Right ventricle myocardium superior (tissue), 1 donor: ENCODE measurements at places on chromosomes 13 and 19. TPM values are rescaled to one million over a fixed set of nuclear protein-coding genes. Genes with fewer than 3 reads are reported as not detected.

GRCh38 chr13:42600943-42601342 lies 27.0 kb downstream of the TNFSF11 start:
- no peak for DNase-seq

GRCh38 chr13:30872685-30873461 lies 33.2 kb upstream of the MEDAG start:
- peak; percentile 47 for DNase-seq

GRCh38 chr13:89343165-89343564 lies 1672.0 kb downstream of the SLITRK5 start:
- DNase-seq: no peak

DNA sequence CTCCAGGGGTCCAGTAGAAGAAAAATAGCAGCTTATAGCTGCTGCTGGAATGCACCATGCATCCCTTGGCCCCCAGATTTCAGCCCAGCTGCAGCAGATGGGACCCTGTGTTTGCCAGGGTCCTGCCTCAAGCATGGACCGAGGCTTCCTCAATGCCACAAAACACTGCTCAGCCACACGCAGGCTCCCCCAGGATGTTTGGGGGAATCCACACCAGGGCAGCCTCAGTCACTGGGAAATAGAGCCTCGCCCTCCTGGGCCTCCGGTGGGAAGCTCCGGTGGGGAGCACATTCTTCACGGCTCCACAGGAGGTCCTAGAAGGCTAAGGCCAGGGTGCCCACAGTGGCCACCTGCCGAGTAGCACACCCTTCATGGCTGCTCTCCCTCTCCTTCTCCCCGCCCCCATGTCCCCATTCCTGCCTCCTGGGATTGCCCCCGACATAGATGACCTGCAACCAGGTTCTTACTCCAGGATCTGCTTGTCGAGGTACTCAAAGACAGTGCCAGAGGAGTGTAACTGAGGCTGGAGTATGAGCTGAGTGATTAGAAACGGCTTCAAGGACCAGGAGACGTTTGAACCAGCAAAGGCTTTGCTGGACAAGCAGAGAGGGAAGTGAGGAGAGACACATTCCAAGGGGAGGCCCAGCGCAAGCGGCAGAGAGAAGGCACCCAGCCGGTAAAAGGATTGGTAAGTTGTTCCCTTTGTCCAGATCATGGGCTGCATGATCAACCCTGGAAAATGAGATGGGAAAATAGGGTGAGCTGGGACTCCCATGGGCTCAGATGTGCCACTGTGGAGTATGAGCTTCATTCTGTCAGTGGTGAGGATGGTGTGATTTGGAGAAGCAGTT lies 110.7 kb upstream of the UQCRFS1 start:
- no peak for DNase-seq

DNA sequence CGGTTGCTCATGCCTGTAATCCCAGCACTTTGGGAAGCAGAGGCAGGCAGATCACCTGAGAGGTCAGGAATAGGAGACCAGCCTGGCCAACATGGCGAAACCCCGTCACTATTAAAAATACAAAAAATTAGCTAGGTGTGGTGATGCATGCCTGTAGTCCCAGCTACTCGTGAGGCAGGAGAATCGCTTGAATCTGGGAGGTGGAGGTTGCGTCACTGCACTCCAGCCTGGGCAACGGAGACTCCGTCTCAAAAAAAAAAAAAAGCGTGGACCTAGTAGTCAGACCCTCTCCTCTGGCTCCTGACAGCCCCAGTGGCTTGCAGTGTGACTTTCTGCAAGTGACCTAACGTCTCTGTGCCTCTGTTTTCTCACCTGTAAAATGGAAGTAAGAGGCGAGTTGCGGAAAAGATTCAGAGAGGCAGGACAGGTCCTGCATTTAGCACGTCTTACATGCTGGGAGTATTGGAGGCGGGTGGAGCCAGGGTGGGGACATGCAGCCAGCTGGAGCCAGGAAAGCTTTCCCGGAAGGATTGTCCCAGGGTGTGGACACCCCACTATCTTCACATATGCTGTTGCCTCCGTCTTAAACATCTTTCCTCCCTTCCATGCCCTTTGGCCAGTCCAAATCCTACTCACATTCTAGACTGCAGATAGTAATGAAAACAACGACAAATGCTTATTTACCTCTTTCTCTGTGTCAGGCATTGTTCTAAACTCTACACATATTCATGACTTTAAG lies 2.9 kb downstream of the TUBB4A start:
- DNase-seq: no peak

GRCh38 chr13:62537593-62537992 lies 1121.9 kb upstream of the PCDH20 start:
- no peak for DNase-seq

GRCh38 chr13:32882691-32883090 lies 133.5 kb upstream of the KL start:
- DNase-seq: no peak

DNA sequence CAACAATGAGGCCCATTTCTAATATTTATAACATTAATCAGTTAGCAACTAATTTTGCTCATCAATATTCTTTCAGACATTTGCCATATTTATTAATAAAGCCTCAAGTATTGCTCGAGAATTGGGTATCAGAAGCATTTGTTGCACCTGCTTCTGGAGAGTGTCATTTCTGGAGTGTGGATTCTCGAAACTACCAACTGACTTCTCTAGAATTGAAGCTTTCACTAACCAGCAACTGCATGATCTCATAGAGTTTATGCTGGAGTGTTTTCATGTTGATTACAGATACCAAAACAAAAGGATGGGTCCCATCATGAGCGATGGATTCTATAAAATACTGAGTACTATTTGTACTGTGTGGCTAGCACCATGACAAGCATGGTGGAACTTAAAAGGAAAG lies 121.0 kb upstream of the SLC7A1 start:
- DNase-seq: no peak

GRCh38 chr19:566403-566802 lies 6.0 kb upstream of the BSG start:
- peak; percentile 67 for DNase-seq

DNA sequence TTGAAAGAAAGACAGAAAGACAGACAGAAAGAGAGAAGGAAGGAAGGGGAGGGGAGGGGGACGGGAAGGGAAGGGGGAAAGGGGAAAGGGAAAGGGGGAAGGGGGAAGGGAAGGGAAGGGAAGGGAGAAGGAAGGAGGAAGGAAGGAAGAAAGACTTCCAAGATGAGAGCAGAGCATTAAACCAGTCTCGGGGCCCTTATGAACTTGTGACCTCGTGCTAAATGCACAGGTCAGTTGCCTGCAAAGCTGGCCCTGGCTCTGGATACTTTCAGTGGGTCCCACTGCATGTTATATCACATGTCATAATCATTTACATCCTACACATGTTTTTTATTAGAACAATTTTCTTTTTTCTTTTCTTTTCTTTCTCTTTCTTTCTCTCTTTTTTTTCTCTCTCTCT lies 24.2 kb upstream of the ABCC4 start:
- no peak for DNase-seq

DNA sequence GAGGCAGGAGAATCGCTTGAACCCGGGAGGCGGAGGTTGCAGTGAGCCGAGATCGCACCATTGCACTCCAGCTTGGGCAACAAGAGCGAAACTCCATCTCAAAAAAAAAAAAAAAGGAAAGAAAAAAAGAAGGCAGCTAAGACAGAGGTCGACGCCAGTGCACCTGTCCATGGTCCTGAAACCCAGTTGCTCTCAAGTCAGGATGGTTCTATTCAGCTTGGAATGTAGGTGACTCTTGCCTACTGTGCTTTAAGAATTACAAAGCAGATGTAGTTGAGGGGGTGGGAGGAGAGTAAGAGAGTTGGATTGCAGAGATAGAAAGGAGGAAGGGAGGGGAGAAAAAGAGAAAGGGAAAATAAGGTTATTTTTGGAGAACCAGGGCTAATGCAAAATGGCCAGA lies 18.7 kb downstream of the CACNG7 start:
- no peak for DNase-seq

DNA sequence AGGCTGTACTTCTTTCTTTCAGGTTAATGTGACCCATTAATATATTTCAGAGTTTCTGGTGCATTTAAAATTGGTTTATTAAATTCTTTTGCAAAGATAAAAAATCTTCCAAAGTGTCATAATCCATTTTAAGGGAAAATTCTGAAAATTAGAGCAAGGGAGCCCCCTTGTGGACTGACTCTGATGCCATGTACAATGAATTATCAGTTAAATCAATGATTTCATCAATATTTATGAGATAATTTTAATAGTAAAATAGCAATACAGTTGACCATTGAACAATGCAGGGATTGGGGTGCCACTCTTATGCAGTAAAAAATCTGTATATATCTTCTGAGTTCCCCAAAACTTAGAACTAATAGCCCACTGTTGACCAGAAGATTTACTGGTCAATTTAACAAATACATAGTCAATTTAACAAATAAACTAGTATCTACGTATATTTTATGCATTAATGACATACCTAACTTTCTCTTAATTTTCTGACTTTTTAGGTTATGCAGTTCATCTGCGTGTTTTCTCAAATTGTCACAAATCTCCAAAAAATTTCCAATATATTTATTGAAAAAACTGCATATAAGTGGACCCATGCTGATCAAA lies 479.1 kb upstream of the MIR17HG start:
- DNase-seq: no peak

DNA sequence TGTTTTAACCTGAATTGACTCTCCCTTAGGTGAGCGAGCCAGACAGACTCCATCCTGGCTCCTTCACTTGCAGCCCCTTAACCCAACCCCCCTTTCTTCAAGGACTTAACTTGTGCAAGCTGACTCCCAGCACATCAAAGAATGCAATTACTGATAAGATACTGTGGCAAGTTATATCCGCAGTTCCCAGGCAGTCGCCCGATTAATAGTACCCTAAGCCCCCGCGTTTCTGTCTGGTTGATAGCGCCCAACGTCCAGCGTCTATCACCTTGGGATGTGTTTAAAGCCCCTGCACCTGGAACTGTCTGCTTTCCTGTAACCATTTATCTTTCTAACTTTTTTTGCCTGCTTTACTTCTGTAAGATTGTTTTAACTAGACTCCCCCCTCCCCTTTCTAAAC lies 6.2 kb downstream of the HSD17B14 start:
- DNase-seq: no peak

The LRRC63 gene
- total RNA-seq: not detected

The F2RL3 gene
- 0.16 TPM for total RNA-seq

The MBD3L3 gene
- not detected for total RNA-seq

The ACP5 gene
- total RNA-seq: 2.3 TPM

The RNF113B gene
- not detected for total RNA-seq

The CYP2F1 gene
- not detected for total RNA-seq

The DAND5 gene
- 9.1 TPM for total RNA-seq

The ZNF420 gene
- 8.5 TPM for total RNA-seq
